ENCODE measurements at places on chromosomes 4 and X. TPM values are rescaled to one million over a fixed set of nuclear protein-coding genes. Genes with fewer than 3 reads are reported as not detected.

PAGE1 gene
- total RNA-seq: not detected

- DNase-seq: no peak
These were observed 17.5 kb downstream of the SLC7A11 start for GRCh38 chr4:138224614-138225013.

DNA sequence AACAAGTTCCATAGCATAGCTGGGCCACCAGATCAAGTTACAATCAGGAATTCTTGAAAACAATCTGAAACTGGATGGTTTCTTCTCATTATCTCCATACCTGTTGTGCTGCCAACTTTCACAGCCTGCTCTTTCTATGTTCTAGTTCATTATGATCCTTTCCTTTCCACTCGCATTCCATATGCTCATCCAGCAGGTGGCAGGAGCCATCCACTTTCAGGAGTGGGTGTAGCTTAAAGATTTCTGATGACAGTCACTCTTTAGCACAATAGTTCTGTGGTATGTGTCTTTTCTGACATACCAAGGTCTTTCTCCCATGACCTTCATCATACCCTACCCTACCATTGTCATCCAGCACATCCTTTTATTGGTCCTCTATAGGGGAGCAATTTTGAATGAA, 46.4 kb downstream of the PAGE2 start:
- peak; percentile 32 for DNase-seq

- DNase-seq: no peak
These were observed 32.5 kb upstream of the AP1AR start for GRCh38 chr4:112199041-112199440.

DNA sequence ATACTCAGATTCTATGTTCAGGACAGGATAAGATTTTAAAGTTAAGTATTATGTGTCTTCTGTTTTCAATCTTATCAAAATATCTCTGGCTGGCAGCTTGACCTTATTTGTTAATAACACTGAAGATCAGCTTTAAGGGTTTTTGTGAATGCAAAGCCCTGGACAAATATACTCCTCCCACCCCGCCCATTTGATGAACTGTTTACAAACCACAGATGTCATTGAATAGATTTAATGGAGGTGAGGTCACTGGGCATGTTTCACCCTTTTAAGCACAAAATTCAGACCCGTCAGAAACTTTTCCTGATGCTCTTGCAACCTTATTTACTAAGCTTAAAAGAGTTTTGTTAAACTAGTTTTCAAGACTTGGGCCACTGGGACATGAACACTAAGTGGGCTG, 10.1 kb upstream of the CXCL8 start:
- DNase-seq: no peak

GRCh38 chr4:8552024-8552423, 28.2 kb upstream of the GPR78 start:
- DNase-seq: no peak

DNA sequence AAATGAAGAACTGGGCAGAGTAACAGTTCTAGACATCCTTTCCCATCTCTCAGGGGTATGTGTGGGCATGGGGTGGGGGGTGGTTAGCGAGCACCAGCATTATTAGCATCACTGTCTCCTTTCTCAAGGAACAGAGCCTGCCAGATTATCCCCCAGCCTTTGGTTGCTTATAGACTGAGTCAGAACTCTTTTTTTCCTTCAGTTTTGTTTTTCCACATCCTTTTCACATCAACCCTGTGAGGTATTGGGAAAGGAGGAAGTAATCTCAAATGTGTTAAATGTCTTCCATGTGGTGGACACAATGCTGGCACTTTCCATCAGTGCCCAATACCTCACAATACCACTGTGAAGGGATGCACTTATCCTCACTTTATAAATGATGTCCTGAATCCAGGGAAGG, 3.1 kb upstream of the FGF16 start:
- DNase-seq: no peak

GRCh38 chrX:30906726-30907125, 17.7 kb upstream of the TAB3 start:
- no peak for DNase-seq

DNA sequence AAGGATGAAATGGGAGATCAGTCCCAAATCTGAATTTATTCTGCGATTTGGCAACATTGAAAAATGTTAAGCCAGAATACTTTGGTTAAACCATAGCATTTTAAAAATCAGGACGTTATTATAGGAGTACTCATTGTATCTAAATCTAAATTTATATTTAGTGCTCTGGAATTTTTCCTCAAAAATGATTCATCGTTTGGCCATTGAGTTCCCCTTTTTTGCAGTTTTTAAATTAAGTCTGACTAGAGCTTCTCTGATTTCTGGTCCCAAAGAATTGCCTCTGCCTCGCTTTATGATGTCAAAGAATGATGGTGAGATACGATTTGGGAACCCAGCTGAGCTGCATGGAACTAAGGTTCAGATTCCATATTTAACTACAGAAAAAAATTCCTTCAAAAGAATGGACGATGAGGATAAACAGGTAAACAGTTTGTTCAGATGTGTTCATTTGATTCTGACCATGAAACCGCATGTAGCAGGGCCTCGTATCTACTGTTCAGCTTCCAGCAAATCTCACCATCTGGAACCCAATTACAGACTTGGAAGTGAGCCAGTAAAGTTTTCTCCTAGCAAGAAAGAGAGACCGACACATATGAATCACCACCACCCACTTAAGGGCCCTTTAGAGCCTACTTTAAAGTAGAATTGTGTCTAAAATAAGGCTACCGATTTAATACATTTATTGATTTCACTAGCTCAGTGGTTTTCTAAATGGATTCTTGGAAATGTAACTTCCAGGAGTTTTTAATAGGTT, 75.6 kb downstream of the REPS2 start:
- no peak for DNase-seq

DNA sequence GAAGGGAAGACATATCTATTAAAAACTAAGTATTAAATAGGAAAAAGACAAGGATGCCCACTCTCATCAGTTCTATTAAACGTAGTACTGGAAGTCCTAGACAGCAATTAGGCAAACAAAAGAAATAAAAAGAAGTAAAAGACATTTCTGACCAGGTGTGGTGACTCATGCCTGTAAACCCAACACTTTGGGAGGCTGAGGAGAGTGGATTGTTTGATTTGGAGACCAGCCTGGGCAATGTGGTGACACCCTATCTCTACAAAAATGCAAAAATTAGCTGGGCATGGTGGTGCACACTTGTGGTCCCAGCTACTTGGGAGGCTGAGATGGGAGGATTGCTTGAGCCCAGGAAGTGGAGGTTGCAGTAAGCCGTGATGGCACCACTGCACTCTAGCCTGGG, 1071.8 kb downstream of the FAT4 start:
- no peak for DNase-seq

DNA sequence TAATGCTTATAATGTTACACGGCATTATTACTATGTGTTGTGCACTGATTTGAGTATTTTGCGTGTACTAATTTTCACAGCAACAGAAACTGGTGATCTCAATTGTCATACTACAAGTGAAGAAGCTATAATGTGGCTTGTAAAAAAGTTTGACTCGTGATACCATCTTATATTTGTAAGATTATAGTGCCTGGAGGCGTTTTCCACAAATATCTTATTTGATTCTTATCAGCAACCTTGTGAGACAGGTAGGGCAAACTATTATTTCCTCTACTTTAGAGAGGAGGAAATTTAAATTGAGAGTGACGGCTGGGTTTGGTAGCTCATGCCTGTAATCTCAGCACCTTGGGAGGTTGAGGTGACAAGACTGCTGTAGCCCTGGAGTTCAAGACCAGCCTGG, 4.5 kb downstream of the CUL4B start:
- no peak for DNase-seq

NDNF gene
- total RNA-seq: not detected

- DNase-seq: no peak
These were observed 101.0 kb downstream of the HMX1 start for GRCh38 chr4:8770518-8771257.

DIPK2B gene
- not detected for total RNA-seq

MSX1 gene
- not detected for total RNA-seq

DNA sequence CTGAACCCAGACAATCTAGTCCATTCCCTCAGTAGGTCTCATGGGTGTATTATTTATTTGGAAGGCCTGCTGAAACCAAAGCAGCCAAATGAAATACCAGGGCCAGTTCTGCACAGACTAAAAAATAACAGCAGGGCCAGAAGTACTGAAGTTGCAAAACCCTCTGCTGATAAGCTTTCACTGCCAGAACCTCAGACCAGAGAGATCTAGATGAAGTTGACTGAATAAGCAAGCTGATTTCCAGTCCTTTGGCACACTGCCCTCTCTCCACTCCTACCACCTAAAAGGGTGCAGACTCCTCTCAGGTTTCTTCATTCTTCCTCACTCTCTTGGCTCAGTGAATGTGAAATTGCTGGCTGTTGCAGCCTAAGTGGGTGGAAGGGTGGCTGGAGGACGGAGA, 276.7 kb upstream of the KLF3 start:
- no peak for DNase-seq

ERAS gene
- total RNA-seq: not detected

- DNase-seq: no peak
These were observed 136.4 kb downstream of the REPS2 start for GRCh38 chrX:17082831-17083230.

GAGE12J gene
- total RNA-seq: not detected

BTK gene
- total RNA-seq: 0.23 TPM

GRCh38 chr4:102687982-102688433, 72.8 kb downstream of the MANBA start:
- DNase-seq: no peak

GRCh38 chrX:118346258-118347094, 570 bp downstream of the WDR44 start:
- DNase-seq: peak; percentile 51

DNA sequence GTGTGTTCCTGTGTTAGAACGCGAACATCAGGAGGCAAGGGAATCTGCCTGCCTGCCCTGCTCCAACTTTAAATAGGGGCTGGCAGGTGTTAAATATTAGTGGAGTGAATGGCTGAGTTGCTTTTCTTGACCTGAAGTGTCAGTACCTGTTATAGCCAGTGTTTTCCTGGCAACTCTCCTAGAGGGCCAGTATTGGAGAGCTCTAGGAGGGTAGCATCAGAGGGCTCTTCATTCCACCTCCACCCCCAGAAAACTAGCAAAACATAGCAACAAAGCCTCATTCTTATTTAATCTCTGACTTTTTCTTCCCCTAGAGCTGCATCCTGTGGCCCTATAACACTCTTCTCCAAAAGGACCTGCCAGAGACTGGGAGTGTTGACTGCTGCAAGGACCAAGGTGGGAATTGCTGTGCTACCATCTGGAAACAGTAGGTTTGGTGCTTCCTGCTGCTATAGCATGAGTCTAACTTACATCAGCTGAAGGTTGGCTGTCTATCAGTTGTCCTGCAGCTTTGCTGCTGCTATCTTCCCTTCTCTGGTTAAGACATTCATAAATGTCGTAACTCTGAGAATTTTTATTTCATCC, 33.5 kb downstream of the SGMS2 start:
- no peak for DNase-seq

SLITRK4 gene
- total RNA-seq: not detected

LRRC66 gene
- 0.13 TPM for total RNA-seq

GAGE12H gene
- not detected for total RNA-seq

DNA sequence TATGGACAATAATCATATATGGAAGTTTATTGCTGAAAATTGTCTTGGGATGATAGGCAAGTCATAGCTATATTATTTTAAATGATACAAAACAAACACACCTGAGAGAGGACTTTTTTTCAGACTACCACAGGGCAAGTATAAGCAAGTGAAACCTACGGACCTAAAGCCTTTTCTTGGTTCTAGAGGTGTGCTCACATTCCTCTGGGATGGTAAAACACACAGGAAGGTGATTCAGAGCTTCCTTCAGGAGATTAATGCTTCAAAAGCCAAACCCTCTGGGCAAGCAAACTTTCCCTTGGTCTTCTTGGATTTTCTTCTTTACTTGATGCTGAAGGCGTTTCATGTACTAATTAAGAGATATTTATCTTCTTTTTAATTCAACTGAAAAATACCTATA, 60.1 kb upstream of the ACSL4 start:
- DNase-seq: no peak

DNA sequence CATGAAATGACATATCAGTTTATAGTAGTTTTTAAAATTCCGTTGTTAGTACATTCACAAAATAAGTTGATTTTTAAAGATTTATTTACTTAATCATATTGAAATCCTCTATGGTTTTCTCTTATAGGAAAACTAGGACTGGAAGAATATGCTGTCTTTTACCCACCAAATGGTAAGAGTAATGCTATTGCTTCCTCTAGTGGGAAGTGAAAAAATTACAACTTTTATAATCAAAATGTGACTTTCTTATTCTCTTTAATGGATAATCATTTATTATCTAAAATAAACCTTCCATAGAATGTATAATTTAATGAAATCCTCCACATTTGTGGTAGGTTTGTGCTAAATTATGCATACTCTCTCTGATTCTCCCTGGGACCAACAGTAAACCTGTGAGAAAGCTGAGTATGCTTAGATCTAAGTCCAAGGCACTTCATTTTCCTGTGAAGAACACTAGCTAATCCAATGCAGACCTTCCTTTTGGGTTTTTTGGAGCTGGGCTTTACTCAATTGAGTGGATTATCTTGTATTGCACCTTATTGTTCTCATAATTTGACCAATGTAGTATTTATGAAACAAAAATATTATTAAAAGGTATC, 136.2 kb downstream of the TBC1D19 start:
- no peak for DNase-seq

PNMA5 gene
- not detected for total RNA-seq

TMPRSS11F gene
- not detected for total RNA-seq

ZNF711 gene
- total RNA-seq: 0.10 TPM

DNA sequence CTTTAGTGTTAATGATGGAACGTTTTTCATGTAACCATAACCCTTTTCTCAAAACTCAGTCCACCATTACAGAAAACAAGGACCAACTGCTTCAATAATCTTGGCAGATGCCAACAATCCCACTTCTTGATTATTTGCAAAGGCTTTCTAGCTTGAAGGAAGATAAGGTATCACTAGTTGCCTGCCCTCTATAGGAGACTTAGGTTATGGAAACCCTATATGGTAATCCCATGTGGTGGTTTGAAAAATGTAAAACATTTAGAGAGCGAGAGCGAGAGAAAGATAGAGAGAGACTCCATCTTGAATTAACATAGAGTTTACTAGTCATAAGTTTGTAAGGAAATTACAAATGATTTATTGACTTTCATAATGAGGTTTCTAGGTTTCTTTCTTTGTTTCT, 1627.5 kb upstream of the TENM3 start:
- no peak for DNase-seq

GRCh38 chr4:175758050-175759024, 53.7 kb downstream of the GPM6A start:
- DNase-seq: no peak

GRCh38 chrX:107728371-107729099, 47.1 kb downstream of the TSC22D3 start:
- DNase-seq: no peak

- no peak for DNase-seq
These were observed 35.5 kb downstream of the TENM3 start for GRCh38 chr4:182278729-182279128.

CCKAR gene
- total RNA-seq: not detected

GRCh38 chr4:78218260-78218659, 161.1 kb downstream of the FRAS1 start:
- DNase-seq: no peak
